ENCODE measurements at places on chromosomes 13 and 19.

DNA sequence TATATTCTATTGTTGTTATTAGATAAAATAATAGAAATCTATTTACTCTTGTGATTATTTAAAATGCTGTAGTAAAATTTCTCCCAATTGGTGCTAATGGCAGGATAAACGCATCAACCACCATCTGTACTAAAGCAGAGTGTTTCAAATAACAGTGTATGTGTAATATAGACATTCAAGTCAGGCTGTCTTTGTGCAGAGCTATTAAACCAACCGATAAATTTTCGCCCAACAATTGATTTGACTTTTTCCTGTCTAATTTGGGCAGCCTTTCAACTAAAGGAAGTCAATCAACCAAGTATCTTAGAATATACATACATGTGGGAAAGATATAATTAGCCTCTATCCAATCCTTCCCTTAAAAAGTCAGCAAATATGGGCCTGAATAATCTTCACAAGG is 5.8 kb downstream of the AMER2 start:
- no peak for DNase-seq

DNA sequence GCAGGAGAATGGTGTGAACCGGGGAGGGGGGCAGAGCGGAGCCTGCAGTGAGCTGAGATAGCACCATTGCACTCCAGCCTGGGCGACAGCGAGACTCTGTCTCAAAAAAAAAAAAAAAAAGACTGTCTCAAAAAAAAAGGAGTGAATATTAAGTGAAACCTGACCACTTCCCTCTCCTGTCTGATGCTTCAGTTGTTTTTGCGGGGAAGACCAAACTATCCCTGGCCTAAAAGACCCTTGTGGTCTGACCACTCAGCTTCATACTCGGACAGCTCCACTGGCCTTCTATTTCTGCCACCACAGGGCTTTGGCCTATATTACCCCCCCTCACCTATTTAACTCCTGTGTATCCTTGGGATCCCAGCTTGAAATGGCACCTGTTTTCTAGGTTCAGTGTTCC is 2.3 kb downstream of the CLASRP start:
- DNase-seq: no peak

DNA sequence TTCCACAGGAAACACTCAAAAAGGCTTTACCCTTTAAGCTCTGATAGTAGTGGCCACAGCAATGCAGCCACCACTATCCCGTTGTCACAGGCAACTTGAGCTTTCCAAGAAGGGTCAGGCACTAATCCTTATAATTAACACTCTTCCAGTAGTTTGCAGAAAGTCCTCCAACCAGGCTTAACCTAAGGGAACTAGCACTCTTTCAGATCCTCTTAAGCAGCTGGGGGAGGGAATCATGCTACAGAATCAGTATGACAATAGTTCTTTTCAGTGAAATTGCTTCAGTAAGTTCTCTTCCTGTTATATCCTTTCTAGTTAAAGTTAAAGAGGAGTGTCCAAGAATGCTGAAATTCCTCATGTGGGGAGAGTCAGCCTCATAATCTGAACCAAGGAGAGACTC is 82.2 kb downstream of the TNFSF11 start:
- DNase-seq: no peak

- no peak for DNase-seq
Observed at GRCh38 chr19:10076535-10076934, 9.6 kb upstream of the SHFL start.

- DNase-seq: no peak
Observed at GRCh38 chr13:93750676-93751075, 524.1 kb downstream of the GPC6 start.

GRCh38 chr13:90654970-90655369 is 692.5 kb upstream of the MIR17HG start:
- DNase-seq: no peak

All from natural killer cell (primary cell).